ENCODE measurements at places on chromosomes 5 and 9. TPM values are rescaled to one million over a fixed set of nuclear protein-coding genes. Genes with fewer than 3 reads are reported as not detected.

GRCh38 chr9:117707561-117707960, 3.4 kb downstream of the TLR4 start:
- DNase-seq: no peak
- peaks cover 6% of the 10 kb centered on the region for H3K36me3 ChIP-seq
- H3K27me3 ChIP-seq: no peaks in the 10 kb centered on the region
- H3K4me1 ChIP-seq: peaks cover 39% of the 10 kb centered on the region

Gene MYMK
- total RNA-seq: not detected

DNA sequence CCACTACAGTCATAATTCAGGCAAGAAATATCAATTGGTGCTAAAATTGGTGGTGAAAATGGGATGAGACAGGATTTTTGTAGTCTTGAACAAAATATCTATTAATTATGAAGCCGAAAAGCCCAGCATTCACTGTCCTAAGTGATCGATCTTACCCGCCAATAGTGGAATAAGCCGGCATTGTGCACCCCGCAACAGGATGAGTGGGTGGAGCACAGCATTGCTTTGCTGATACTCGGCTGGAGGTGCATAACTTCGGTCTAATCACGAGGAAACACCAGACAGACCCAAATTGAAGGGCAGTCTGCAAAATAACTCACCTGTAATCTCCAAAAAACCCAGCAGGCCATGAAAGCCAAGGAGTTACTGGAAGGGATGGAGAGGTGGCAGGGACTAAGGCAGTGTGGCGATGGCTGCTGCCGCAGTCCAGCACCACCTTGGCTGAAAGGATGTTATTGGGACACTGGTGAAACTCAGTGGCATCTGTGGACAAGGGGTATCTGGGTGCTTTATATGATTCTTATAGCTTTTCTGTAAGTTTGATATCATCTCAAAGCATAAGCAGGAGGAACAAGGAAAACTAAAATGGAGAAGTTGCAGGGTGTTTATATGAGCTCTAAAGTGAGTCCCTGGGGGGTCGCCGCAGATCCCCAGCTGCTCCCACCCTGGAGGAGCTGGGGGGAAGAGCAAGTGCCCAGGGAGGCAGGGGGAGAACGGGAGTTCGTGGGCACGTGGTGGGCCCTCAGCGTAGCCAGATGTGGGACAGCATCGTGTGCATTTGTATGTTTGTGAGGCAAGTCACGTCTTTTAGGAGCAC, 45.2 kb downstream of the AHRR start:
- H3K4me1 ChIP-seq: no peaks in the 10 kb centered on the region
- no peaks in the 10 kb centered on the region for H3K27me3 ChIP-seq
- no peaks in the 10 kb centered on the region for H3K36me3 ChIP-seq

DNA sequence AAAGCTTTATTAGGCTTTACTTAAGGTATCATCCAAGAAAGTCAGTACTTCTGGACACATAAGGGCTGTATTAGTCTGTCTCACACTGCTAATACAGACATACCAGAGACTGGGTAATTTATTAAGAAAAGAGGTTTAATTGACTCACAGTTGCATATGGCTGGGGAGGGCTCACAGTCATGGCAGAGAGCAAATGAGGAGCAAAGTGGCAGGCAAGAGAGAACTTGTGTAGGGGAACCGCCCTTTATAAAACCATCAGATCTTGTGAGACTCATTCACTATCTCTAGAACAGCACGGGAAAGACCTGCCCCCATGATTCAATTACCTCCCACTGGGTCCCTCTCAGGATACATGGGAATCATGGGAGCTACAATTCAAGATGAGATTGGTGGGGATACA, 49.2 kb upstream of the SLC44A1 start:
- DNase-seq: no peak
- H3K27ac ChIP-seq: no peak overlapping the region
- H3K4me3 ChIP-seq: no peak overlapping the region
- H3K27me3 ChIP-seq: no peaks in the 10 kb centered on the region
- H3K36me3 ChIP-seq: no peaks in the 10 kb centered on the region

Gene PCDHGB5
- not detected for total RNA-seq

- no peaks in the 10 kb centered on the region for H3K4me1 ChIP-seq
- DNase-seq: no peak
- H3K27ac ChIP-seq: no peak overlapping the region
- no peaks in the 10 kb centered on the region for H3K36me3 ChIP-seq
Observed at GRCh38 chr5:167489202-167489601, 802.2 kb upstream of the WWC1 start.

DNA sequence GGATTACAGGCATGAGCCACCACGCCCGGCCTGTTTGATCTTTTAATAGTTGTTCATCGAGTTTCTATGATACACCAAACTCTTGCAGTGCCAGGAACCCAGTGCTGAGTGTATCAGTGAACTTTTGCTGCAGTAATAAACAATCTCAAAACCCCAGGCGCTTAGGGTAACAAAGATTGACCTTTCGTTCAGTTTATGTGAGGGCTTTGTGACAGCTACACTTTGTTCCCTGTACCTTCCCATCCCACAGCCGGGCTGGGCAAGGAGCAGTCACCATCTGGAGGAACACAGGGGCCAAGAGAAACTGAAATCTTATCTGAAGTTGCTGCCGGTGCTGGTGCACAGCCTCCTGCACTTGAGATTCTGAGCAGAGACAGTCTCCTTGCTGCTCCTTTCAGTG, 17.2 kb upstream of the WNK2 start:
- no peak overlapping the region for H3K27ac ChIP-seq
- no peaks in the 10 kb centered on the region for H3K27me3 ChIP-seq
- H3K36me3 ChIP-seq: no peaks in the 10 kb centered on the region
- DNase-seq: no peak
- no peaks in the 10 kb centered on the region for H3K4me1 ChIP-seq

- H3K36me3 ChIP-seq: no peaks in the 10 kb centered on the region
- H3K27me3 ChIP-seq: no peaks in the 10 kb centered on the region
- H3K27ac ChIP-seq: no peak overlapping the region
- H3K4me1 ChIP-seq: no peaks in the 10 kb centered on the region
- DNase-seq: no peak
Observed at GRCh38 chr5:119378075-119378700, 22.4 kb downstream of the TNFAIP8 start.

Gene IFNA21
- not detected for total RNA-seq

DNA sequence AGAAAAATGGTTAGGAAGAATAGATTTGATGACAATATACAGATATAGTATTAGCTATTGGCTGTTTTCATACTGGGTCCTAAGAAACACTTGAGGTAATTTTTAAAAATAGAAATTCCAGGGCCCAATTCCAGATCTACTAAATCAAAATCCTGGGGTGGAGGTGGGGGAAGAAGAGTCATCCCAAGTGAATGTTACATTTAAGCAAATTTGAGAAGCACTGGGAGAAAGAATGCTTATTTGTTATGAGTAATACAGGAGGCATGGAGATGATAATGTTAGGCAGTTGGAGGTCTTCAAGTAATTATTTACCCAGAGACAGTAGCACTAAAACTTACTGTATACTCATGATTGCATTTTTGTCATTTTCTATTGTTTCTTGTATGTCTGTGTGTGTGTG, 93.0 kb upstream of the DAB2 start:
- peaks cover 16% of the 10 kb centered on the region for H3K4me1 ChIP-seq
- no peaks in the 10 kb centered on the region for H3K36me3 ChIP-seq
- no peaks in the 10 kb centered on the region for H3K27me3 ChIP-seq

GRCh38 chr9:114038724-114039313, 39.3 kb downstream of the AMBP start:
- H3K27ac ChIP-seq: no peak overlapping the region
- H3K4me1 ChIP-seq: no peaks in the 10 kb centered on the region
- H3K4me3 ChIP-seq: no peak overlapping the region
- no peaks in the 10 kb centered on the region for H3K36me3 ChIP-seq
- no peak for DNase-seq
- peaks cover 73% of the 10 kb centered on the region for H3K27me3 ChIP-seq

Gene PDE6A
- 0.50 TPM for total RNA-seq

Gene PRR16
- total RNA-seq: 2.8 TPM

DNA sequence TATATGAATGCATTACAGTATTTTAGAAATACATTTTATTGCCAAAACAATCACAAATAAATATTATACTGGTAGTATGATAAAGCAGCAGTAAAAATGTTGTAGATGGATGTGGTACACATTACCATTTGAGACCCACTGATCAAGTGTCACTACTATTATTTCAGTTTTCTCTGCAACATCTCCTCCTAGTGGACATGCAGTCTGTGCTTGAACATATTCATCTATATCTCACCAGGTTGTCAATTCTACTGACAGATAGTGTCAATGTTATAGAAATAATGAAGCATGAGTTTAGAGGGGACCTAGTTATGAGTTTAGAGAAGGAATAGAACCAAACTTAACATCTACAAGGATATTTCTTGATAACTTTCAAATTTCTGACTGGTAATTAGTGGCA, 39.2 kb upstream of the ELOVL7 start:
- H3K27me3 ChIP-seq: no peaks in the 10 kb centered on the region
- DNase-seq: no peak
- H3K36me3 ChIP-seq: no peaks in the 10 kb centered on the region

DNA sequence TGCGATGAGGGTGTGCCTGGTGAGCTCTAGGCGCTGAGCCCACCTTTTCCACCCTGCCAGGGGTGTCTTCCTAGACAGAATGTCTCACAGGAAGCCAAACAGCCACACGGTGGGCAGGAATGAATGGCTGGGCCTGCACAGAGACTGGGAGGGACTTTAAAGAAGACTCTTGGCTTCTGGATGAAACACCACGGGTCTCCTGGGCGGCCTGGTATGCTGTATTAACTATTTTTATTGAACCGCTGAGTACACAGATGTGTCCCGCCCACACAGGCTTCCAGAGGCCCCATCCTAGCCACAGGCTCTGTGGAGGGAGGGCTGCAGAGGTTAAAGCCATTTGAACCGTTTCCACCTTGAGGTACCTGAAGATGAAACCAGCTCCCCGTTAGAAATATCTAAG, 115.2 kb upstream of the CXCL14 start:
- no peak for DNase-seq
- H3K36me3 ChIP-seq: no peaks in the 10 kb centered on the region
- no peak overlapping the region for H3K4me3 ChIP-seq
- H3K27me3 ChIP-seq: peaks cover 72% of the 10 kb centered on the region
- H3K27ac ChIP-seq: no peak overlapping the region
- H3K4me1 ChIP-seq: no peaks in the 10 kb centered on the region

DNA sequence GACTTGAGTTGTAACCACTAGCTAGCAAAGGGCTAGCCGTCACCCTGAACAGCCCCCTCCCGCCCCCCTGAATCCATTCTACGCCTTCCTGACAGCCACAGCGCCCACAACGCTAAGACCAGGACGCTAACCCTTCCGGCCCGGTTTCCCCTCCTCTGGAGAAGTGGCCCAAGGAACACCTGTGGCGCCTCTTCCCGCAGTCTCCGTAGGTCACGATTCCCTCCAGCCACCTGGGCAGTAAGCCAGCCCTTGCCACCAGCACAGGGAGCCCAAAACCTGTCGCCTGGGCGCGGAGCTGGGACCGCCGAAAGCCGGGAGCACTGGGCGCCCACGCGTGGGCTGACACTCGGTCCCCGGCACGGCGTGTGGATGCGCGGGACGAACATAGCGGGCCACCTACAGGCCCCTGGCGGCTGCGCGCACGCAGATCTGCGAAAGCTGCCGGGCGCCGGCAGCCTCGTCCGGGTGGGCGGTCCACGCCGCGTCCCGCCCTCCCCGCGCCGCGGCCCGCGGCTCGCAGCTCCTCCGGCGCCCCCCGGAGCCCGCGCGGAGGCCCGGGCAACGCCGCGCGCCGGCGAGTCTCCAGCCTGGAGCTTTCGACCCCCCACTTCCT, 596 bp downstream of the IRF1 start:
- peaks cover 30% of the 10 kb centered on the region for H3K4me1 ChIP-seq
- DNase-seq: no peak
- H3K27ac ChIP-seq: peak overlapping the region; percentile 72

- no peaks in the 10 kb centered on the region for H3K4me1 ChIP-seq
- no peak overlapping the region for H3K27ac ChIP-seq
Observed at GRCh38 chr5:308672-309271, 12.7 kb upstream of the AHRR start.

DNA sequence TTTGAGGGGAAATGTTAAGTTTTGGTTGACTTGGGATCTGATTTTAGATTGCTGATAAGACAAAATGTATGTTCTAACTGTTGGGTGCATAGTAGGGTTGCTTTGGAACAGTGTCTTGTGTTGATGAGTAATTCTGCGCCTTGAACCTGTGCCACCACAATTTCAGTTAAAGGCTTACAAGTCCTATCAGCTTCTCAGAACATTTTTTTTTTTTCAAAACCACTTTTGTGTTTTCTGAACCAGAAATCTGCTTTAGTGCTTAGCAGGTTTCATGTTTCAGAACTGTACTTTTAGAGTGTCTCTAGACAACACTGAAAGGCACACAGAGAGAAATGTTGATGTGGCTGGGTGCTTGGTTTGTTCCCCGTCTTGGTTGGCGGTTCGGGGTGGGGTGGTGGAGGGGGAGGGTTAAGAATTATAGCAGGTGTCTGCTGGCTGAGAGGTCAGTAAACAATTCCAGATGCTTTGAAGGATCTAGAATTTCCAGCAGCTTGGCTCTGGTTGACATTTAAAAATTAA, 84.6 kb downstream of the ANKRD55 start:
- no peak for DNase-seq
- H3K27me3 ChIP-seq: no peaks in the 10 kb centered on the region
- no peak overlapping the region for H3K4me3 ChIP-seq

- H3K27me3 ChIP-seq: no peaks in the 10 kb centered on the region
- no peaks in the 10 kb centered on the region for H3K36me3 ChIP-seq
- no peak for DNase-seq
- H3K4me3 ChIP-seq: no peak overlapping the region
Observed at GRCh38 chr5:177099422-177100093, 12.8 kb downstream of the FGFR4 start.

GRCh38 chr5:75545131-75545530, 33.4 kb downstream of the POLK start:
- H3K4me1 ChIP-seq: no peaks in the 10 kb centered on the region
- H3K36me3 ChIP-seq: no peaks in the 10 kb centered on the region
- H3K27ac ChIP-seq: no peak overlapping the region
- no peak overlapping the region for H3K4me3 ChIP-seq
- no peak for DNase-seq

- no peaks in the 10 kb centered on the region for H3K27me3 ChIP-seq
- DNase-seq: no peak
- no peak overlapping the region for H3K4me3 ChIP-seq
- no peak overlapping the region for H3K27ac ChIP-seq
- H3K36me3 ChIP-seq: no peaks in the 10 kb centered on the region
Observed at GRCh38 chr9:18126831-18127498, 347.0 kb upstream of the ADAMTSL1 start.

Gene ACOT12
- total RNA-seq: not detected

GRCh38 chr5:171617817-171618591, 167.6 kb upstream of the SMIM23 start:
- H3K27me3 ChIP-seq: no peaks in the 10 kb centered on the region
- no peaks in the 10 kb centered on the region for H3K36me3 ChIP-seq
- H3K27ac ChIP-seq: no peak overlapping the region

Gene C9orf43
- 2.5 TPM for total RNA-seq

- no peak overlapping the region for H3K4me3 ChIP-seq
- no peaks in the 10 kb centered on the region for H3K4me1 ChIP-seq
- no peaks in the 10 kb centered on the region for H3K36me3 ChIP-seq
- no peak for DNase-seq
Observed at GRCh38 chr5:143732402-143732801, 79.6 kb upstream of the HMHB1 start.

Gene AHRR
- 13.6 TPM for total RNA-seq

- H3K27ac ChIP-seq: no peak overlapping the region
- DNase-seq: no peak
- H3K4me1 ChIP-seq: no peaks in the 10 kb centered on the region
- no peaks in the 10 kb centered on the region for H3K36me3 ChIP-seq
- no peaks in the 10 kb centered on the region for H3K27me3 ChIP-seq
Observed at GRCh38 chr9:131111854-131112311, 13.5 kb upstream of the NUP214 start.

Gene CD72
- 4.1 TPM for total RNA-seq

Gene CPLANE1
- total RNA-seq: 32.5 TPM

- no peaks in the 10 kb centered on the region for H3K27me3 ChIP-seq
- no peak for DNase-seq
- H3K27ac ChIP-seq: no peak overlapping the region
- H3K4me1 ChIP-seq: 0 out of 2 replicates have a peak, but pooled peaks cover 6% of the 10 kb centered on the region
- H3K4me3 ChIP-seq: no peak overlapping the region
Observed at GRCh38 chr5:167918184-167918812, 373.1 kb upstream of the WWC1 start.

Measured in PC-9 (cell line).